ENCODE measurements at places on chromosomes 4 and X.

DNA sequence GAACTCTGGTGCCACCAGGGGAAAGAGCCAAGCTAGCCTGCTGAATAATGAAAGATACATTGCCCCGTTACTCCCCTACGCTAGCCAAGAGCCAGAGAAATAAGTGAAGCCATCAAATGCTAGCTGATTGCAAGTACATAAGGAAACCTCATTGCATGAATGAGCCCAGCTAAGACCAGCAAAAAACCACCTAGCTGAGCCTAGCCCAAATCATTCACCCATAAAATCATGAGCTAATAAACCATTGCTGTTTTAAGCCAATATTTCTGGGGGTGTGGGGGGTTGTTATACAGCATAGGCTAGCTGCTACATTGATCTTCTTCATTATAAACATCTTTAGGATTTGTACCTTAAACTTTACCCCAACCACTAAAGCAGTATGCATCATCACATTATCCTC, 15.4 kb upstream of the EDNRA start:
- DNase-seq: no peak

DNA sequence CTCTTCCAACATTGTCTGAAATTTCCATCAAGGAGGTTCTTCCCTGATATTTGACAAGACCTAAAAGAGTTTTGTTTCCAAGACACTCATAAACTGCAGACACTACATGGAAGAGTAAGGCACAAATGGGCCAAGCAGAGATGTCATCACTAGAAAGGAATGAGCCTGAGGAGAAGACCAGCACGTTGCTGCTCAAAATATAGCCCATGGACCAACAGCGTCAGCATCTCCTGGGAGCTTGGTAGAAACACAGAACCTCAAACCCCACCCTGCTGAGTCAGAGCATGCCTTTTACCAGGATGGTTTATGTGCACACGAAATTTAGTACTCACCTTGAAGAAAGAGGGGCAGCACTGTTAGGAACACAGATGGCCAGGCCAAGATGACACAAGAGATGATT, 128.7 kb upstream of the MID1 start:
- no peak for DNase-seq

GRCh38 chr4:146522869-146523205, 1.1 kb upstream of the SLC10A7 start:
- DNase-seq: no peak

GRCh38 chrX:12817528-12817927, 26.3 kb downstream of the PRPS2 start:
- DNase-seq: no peak

DNA sequence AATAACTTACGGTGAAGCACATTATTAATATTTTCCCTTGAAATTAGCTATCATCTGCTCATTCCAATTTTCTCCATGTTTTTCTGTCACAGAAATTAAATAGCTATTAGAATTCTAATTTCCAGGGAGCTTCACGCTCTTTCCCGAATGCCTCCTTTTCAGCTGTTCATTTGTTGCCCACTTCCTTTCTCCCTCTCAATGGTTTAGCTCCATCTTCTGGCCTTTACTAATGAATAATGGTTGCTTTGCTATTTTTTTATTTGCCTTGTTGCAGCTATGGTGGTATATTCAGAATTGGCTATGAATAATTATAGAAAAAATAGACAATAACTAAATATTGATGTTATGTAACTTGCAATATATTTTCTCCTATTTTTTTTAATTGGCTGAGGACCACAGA, 70.5 kb downstream of the GRIA2 start:
- no peak for DNase-seq

DNA sequence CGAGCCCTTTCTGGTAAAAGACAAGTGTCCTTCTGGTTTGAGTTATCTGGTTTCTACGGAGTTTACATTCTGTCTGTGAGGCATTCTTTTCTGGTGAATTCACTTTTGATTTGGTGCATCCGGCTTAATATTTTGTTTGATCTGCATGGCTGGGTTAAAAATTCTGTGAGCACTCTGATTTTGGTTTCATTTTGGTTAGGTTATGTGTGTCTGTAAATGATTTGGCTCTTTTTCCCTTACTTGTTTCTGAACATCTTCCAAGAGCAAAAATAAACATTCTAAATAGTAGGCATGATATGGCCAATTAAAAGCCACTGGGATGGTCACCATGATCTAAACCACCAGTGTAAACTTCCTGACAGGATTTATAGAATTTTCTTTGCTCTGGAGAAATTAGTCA, 85.7 kb upstream of the PTPN13 start:
- no peak for DNase-seq
